ENCODE measurements at places on chromosomes 6 and 20.

- DNase-seq, result no peak
Measured at GRCh38 chr20:34964486-34964885, 8.8 kb downstream of the MYH7B start.

- no peak for DNase-seq
Measured at GRCh38 chr6:124530926-124531325, 431.3 kb upstream of the RNF217 start.

- peak; percentile 66 for DNase-seq
Measured at GRCh38 chr6:55836481-55836880, 38.9 kb downstream of the BMP5 start.

GRCh38 chr6:17032988-17033634 lies 68.7 kb upstream of the STMND1 start:
- DNase-seq, result peak; percentile 92

DNA sequence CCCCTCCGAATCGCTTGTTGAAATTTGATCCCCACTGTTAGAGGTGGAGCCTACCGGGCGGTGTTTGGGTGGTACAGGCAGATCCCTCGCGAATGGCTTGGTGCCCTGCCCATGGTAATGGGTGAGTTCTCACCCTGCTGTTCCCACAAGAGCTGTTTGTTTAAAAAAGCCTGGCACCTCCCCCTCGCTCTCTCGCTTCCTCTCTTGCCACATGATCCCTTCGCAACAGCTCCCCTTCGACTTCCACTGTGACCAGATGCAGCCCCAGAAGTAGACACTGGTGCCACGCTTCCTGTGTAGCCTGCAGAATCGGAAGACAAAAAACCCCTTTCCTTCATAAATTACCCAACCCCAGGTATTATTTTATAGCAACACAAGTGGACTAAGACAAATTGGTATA lies 292.2 kb upstream of the QKI start:
- DNase-seq, result no peak

DNA sequence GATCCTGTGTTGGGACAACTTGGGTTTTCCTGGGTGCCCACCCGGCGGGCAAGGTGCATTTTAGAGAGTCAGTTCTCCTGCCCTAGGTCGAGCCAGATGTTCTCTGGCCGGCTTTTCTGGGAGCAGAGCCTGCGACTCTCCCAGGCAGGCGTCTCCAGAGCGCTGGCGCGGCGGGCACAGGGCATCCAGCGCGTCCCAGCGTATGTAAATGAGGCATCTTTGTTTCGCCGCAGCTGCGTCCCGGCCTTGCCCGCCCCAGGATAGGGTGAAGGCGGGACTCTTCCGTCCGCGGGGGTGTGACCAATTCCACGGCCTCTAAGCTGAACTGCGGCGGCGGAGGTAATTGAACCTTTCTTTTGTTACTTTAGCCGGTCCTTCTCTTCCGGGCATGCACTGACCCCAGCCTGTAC lies 9.1 kb downstream of the GRIK2 start:
- no peak for DNase-seq

DNA sequence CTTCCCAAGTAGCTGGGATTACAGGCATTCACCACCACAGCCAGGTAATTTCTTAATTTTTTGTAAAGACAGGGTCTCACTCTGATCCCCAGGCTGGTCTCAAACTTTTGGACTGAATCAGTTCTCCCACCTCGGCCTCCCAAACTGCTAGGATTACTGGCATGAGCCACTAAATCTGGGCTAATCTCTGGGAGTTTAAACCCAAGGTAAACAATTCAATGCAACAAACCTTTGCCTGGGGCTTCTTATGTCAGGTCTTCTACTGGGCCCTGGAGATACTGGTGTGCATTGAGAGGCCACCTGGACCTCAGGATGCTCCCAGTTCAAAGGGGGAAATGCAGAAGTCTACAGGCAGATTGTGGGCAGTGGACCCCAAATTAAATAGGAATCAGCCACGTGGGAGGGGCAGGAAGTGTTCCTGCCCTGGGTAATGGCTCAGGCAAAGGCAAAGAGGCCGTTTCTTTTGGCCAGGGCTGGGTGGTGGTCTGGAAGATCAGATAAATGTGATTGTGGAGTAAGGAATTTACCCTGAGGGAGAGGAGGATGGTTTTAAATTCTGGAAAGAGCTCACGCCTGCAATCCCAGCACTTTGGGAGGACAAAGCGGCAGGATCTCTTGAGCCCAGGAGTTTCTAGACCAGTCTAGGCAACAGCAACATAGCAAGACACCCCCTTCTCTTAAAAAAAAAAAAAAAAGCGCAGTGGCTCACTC lies 1.3 kb upstream of the MYBL2 start:
- DNase-seq, result no peak

DNA sequence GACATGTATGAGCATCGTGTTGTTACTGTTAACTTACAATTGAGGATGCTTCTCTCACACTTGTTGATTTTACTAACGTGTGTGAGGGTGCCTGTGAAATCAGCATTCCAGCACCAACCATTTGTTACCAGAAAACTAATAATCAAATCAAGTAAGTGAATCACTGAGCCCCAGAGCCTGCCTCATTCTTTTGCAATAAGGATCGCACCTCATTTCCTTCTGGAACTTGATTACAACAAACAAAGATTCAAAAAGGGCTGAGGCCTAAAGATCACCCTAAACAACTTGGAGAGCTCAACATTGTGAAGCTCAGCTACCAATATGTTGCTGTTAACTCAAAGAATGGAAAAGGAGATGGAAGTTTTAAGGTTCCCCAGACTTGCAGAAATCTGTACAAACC lies 274.7 kb downstream of the TFAP2A start:
- no peak for DNase-seq

- DNase-seq, result no peak
Measured at GRCh38 chr6:116408491-116408890, 37.7 kb downstream of the DSE start.

- no peak for DNase-seq
Measured at GRCh38 chr6:92767101-92767500, 652.3 kb downstream of the EPHA7 start.

- DNase-seq, result no peak
Measured at GRCh38 chr20:14853079-14853478, 515.7 kb upstream of the FLRT3 start.

- no peak for DNase-seq
Measured at GRCh38 chr6:128686084-128686483, 165.7 kb upstream of the PTPRK start.

DNA sequence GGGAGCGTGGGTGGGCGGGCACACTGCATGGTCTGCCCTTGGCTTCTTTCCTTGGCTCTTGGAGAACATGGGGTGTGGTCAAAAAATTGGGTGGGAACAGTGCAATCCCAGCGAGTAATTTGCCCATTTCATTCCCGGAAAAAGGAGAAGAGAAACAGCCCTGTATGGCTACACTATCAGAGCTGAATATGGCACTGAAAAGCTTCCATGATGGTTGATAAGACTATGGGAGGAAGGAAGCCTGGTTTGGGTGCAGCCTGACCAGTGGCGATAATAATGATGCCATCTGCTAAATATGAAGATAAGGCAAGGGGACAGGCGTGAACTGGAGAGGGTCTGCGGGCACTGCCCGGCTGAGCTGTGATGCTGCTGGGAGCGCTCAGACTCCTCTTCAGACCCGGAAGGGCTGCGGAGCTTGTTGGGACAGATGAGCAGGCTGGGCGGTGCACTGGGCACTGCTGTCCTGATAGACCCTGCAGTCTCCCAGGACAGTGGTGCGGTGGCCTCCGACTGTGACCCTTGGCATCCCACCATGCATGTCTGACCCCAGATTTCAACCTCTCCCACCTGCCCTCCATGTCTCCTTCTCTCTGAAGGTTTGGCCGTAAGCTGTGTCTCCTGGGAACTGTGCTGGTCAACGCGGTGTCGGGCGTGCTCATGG lies 10.2 kb downstream of the SLC22A1 start:
- DNase-seq, result no peak

DNA sequence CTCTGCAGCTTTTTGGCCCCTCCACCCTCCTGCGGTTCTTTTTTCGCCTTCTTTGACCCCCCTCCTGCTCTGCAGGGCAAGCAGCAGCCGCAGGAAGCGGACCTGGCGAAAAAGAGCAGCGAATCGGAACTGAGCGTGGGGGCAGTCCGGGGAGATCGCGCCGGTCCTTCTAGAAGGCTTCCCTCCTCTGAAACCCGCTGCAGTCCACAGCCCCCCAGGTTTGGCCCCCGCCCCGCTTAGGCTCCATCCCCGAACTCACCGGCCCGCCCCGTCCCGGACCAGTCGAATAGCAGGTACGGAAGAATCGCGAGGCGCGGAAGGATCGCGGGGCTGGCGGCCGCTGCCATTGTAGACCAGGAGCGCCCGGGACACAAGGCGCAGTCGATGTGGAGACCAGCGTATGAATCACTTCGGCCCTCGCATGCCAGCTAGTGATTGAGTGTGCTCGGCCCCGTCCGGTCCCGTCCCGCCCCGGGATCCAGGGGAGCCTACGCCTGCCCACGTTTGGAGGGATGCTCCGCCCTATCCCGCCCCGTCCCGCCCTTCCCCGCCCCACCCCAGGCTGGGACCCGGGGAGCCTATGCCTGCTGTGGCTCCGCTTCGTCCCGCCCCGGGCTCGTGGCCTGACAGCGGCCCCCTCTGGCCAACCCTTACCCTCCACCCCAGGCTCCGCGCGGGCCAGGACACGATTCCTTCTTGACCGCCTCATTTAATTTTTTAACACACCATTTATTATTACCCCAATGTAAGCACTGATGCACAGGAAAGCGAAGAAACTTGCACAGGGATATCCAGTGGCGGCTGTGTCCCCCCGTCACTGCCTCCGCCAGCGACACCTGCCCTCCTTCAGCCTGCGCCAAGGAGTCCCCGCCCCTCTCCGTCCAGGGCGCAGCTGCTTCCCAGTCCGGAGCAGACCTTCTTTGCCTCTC lies at the start of gene ULBP3:
Gene ULBP3 (minus strand): TSS at position 402 of the 929 bp plus-strand sequence. CDS start 55 bp downstream, at position 347.
- peak; percentile 90 for DNase-seq

DNA sequence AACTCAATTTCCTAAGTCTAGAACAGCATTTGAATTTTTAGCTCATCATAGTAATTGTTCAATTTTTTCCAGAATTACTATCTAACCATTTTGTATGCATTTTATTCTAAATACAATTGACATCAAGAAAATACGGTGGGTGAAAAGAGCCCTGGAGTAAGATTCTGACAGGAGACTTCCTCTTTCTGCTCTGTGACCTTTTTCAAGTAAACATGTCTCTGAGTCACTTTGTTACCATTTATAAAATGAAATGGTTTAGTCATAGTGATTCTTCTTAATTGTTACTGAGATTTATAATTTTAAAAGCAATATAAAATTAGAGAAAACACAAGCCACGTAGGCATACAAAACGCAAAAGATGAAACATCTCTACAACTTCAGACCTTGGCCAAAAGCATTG lies 80.2 kb downstream of the PLCB1 start:
- peak; percentile 42 for DNase-seq

DNA sequence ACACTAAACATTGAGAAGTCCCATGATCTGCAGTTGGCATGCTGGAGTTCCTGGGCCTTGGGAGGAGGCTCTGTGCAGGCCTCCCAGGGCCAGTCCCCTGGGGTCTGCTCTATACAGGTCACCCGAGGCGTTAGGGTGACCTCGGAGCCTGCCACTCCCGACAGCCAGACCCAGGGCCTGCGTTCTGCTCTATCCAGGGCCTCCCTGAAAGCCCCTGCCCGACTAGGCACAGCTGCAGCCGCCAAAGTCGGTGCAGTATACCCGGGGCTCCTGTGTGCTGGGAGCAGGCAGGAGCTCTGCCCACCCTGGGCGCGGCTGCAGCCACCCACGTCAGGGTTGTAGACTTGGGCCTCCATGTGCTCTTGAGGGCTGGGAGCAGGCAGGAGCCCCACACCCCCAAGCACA lies 6.3 kb upstream of the OR14J1 start:
- DNase-seq, result no peak

- no peak for DNase-seq
Measured at GRCh38 chr6:47302043-47302442, 7.7 kb downstream of the TNFRSF21 start.

GRCh38 chr6:160076009-160076408 lies 45.6 kb upstream of the SLC22A1 start:
- no peak for DNase-seq

GRCh38 chr6:113763311-113763766 lies 93.8 kb upstream of the MARCKS start:
- DNase-seq, result no peak

DNA sequence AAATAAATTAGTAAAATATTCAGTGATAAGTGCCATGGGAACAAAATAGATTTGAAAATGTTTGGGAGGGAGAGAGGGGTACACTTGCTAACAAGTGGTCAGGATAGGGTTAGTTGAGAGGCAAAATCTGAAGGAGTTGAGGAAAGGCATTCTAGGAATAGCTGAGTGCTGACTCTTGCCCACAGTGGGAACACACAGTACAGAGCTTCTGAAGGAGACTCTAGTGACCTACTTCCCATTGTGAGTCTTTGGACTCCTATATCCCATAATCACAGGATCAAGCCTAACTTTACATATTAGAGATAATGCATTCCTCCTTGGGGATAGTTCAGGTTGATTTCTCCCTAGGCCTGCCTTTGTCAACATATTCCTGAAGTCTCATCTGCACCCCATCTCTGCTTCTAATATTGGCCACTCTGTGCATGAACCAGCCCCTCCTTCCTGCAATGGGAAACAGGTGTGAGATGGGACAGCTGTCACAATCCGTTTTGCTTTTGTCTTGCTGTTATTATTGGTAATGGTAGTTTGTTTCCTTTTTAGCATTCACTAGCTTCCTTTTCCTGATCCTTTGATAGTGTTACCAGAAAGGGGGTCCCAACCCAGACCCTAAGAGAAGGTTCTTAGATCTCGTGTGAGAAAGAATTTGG lies 2.6 kb upstream of the TRIM38 start:
- DNase-seq, result peak; percentile 21

DNA sequence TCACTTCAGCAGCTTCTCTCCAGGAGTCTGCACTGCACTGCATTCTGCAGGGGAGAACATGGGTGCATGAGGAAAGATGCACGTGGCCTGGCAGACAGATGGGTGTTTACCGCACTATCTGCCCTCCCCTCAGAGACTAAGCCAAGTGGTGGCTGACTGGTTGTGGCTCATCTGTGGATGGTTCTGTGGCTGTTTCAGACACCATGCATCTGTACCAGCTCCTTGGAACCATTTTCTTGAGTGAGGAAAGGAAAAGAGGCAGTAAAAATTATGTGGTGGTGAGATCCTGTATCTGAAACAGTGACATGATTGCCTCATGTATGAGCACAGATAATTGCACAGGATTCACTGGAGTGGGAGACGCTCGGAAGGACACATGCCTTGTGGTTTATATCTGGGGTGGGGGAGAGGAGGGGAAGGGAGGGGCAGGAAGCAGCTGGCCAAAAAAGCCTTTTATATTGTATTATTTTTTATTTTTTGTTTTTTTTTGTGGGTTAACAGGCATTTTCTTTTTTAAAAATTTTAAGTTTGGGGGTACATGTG lies 161.7 kb downstream of the ERMARD start:
- no peak for DNase-seq

DNA sequence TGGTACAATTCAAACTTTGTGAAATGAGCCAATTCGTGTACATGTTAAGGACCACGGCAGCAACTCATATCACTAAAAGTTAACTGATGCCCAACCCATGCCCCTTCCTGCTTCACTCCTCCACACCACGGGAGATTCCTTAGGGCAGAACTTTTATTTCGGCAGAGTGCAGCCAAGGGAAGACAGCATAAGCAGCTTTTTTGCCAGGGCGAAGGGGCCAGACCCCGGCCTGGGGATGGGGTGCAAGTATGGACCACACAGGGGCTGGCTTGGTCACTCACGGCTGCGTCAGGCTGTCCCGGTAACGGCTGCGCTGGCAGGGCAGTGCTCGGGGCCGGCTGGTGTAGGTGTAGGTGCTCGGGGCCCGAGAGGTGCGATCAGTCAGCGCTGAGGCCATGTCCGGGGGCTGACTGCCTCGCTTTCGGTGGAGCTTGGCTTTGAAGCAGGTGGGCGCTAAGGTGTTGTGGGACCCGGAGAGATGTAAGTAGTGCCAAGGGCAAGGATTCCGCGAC lies 792 bp downstream of the RSPH3 start:
- DNase-seq, result peak; percentile 13

- no peak for DNase-seq
Measured at GRCh38 chr6:130859161-130859867, 32.1 kb downstream of the SMLR1 start.

GRCh38 chr20:35010405-35011192 lies 54.9 kb downstream of the MYH7B start:
- DNase-seq, result no peak

Data from fibroblast of villous mesenchyme (primary cell).